ENCODE measurements at places on chromosomes 5 and 9.

DNA sequence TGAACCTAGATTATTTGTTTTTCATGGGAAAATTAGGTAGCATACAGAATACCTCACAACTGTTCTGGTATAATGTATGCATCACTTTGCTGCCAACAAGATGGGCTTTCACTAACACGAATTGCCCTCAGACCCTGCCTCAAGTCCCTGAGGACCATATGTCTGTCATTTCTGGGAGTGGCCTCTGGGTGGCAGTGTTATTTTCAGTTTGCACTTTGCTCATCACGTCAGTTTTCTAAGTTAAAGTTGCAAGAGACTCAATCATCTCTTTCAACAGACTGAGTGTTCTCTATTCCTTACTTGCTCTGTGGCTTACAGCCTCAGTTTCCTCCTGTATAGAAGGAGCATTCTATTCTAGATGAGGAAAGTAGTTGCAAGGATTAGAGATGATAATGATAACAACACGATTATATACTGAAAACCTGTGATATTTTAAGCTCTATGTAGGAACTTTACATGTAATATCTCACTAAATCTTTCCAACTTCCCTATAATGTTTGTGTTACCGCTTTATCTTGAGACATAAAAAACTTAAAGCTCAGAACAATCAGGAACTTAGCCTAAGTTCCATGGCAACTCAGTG lies 55.7 kb downstream of the TSSK1B start:
- peak; percentile 56 for DNase-seq

DNA sequence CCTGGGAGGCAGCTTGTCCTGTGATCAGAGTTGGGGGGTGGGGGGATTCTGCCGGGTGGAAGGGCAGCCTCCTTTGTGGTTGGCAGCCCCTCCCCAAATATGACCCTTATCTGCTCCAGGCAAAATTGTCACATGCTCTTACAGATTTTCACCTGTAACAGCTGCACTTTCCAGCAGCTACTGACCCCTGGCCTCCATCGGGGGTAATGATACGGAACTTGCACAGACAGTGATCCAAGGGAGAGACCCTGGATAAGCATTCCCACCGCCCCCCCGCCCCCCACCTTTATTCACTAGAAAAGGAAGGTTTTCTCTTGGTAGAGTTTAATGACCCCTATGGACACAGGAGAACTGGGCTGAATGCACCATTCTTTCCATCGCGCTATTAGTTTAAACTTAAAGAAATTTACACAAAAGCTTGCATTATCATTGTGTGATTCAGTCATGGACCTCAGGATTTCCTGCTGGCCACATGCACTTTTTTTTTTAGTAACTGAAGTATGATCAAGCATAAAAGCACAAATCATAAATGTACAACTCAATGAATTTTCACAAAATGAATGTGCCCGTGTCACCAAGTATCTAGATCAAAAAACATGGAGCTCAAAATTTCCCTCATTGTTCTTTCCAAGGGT lies 10.7 kb upstream of the ZBTB34 start:
- no peak for DNase-seq

- no peak for DNase-seq
These were observed 23.2 kb upstream of the LRRC14B start for GRCh38 chr5:167982-168660.

- peak; percentile 86 for DNase-seq
These were observed 610.4 kb upstream of the CDH10 start for GRCh38 chr5:25255128-25255527.

DNA sequence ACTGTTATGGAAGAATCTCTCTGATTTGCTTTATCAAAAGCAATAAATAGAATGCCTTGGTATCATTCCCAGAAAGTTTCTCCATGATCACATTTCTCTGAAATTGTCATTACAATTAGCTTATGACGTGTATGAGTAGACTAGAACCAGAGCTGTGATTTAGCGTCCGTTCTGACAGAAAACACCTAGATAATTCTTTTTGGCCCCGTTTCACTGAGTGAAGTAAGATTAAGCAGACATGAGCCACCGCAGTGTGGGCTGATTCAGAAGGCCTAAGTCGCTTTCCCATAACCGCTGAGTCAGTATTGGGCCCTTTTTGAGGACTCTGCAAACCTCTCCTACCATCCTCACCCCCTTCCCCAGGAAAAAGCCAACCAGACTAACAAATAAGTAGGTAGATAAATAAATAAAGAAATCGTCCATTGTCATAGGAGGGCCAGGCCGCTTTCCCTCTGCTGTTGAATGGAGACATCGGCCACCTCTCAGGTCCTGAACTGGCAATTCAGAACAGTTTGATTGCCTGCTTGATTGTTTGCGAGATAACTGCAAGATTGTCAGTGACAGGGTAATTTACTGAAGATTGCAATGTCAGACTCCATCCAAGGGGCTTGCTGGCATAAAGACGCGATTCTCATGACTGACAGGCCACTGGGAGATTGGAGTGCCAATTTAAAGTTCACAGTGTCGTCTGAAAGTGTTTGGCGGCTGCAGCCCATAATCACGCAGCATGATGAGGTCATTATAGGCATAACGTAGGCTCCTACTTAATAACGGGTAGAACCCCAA lies 105.0 kb upstream of the WWC1 start:
- no peak for DNase-seq

DNA sequence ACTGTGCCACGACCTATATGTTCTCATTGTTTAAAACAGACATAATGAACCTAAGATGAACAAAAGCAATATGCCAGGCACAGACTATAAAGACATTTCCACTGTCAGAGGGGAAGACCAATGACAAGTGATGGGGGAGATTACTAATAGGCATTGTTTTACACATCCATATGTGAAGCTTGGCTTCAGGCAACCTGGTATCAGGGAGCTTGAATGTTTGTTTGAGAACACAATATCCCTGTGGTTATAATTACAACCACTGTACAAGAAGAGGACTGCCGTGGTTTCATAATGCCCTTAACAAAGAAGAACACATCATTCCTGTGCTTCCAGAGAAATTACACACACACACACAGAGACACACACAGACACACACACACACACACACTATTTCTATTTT lies 385.7 kb downstream of the BNC2 start:
- no peak for DNase-seq

GRCh38 chr5:158392753-158393152 lies 533.8 kb upstream of the CLINT1 start:
- no peak for DNase-seq

DNA sequence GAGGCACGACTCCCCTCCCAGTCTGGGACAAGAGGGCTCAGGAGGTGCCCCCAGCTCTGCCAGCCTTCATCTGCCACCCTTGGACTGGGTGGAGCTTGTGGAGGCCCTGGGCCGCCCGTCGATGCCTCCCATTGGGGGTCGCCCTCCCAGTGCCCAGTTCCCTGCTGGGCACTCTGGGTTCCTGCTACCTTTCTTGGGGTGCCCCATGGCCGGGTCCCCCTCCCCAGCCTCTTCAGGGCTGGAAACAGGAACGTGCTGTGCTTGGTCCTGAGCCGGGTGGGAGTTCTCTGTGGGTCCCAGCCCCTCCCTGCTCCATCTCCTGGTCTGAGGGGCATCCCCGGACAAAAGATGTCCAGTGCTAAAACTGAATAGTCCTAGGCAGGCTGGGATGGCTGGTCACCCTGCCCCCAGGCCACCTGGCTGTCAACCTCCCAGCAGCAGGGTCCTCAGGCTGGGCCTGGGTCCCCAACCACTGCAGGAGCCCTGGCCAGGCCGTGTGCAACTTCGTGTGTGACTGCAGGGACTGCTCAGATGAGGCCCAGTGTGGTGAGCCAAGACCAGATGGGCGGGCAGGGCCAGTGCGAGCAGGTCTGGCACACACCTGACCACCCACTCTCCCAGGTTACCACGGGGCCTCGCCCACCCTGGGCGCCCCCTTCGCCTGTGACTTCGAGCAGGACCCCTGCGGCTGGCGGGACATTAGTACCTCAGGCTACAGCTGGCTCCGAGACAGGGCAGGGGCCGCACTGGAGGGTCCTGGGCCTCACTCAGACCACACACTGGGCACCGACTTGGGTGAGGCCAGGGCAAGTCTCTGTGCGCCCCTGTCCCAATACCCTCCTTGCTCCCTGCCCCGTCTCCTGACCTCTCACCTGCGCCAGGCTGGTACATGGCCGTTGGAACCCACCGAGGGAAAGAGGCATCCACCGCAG lies 784 bp downstream of the MAMDC4 start:
- DNase-seq = no peak

DNA sequence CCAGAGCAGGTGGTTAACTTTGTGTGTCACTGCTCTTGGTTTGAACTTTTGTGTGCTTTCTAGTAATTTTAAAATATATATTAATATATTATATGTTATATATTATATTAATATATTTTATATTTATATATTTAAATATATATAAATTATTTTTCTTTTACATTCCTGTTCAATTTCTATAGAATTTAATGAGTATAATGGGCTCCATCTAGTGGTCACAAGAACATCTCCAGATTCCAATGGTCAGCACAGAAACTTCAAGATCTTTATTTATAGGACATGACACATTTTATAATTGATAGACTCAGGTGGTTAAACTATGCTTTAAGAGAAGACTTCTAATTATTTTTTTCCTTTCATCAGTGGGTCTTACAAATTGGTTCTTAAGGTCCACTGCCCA lies 39.1 kb downstream of the COL23A1 start:
- no peak for DNase-seq

GRCh38 chr5:179916523-179916922 lies 8.8 kb upstream of the TBC1D9B start:
- no peak for DNase-seq

- DNase-seq = no peak
These were observed 48.8 kb downstream of the NTNG2 start for GRCh38 chr9:132210472-132211145.

GRCh38 chr9:76399856-76400255 lies 5.6 kb upstream of the RFK start:
- no peak for DNase-seq

DNA sequence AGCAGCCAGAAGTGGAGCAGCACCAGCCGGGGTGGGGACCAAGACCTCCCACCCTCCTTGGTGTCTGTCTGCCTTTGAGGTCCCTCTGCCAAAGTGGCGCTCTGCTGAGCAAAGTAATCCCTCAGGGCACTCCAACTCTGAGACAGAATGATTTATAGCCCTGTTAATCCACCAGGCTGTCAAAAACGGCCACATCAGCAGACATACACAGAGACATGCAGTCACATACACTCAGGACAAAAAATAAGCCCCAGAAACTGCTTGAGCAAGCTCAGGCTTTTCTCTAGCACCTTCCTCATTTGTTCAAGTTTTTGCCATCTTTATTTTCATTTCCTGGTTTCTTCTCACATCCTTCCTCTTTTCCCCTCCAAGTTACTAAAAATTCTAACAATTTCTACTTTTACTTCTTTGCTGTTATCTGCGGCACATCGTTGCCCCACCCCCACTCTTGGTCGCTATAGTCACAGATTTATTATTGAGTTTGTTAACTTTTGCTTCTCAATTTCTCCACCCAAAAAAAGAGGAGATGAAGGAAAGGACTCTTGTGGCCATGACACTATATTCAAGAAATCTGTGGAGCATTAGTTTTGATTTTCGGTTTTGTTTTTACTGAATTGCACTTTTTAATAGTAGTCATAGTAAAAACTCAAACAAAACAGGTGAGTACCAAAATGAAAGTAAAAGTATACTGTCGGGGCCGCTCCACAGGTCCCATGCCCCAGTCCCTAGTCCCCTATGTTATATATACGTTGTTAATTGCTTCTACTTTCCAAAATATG lies 17.4 kb upstream of the ADRB2 start:
- DNase-seq = no peak

DNA sequence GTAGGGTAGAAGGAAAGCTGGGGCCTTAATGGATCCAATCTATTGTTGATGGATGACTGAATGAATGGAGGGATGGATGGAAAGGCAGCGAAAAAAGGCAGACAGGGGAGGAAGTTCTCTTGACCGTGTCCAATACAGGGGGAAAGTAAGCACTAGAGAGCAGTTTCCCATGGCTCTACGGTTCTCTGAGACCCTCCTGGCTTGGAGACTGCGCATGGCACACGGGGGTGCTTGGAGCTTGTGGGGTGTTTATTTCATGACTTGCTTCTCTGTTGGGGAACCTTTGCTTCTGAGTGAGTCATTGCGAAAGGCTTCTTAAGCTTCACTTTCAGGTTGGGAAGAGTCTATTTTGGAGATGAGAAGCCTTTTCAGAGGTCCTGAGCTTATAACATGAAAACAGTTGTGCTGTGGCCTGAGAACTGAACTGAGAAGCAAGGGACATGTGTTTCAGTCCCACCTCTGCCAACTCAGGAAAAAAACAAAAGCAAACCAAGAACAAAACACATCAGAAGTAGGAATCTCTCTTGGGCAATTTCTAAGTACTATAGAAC lies 12.8 kb upstream of the TEX48 start:
- DNase-seq = no peak

- no peak for DNase-seq
These were observed 11.7 kb downstream of the OLFML2A start for GRCh38 chr9:124788542-124789217.

DNA sequence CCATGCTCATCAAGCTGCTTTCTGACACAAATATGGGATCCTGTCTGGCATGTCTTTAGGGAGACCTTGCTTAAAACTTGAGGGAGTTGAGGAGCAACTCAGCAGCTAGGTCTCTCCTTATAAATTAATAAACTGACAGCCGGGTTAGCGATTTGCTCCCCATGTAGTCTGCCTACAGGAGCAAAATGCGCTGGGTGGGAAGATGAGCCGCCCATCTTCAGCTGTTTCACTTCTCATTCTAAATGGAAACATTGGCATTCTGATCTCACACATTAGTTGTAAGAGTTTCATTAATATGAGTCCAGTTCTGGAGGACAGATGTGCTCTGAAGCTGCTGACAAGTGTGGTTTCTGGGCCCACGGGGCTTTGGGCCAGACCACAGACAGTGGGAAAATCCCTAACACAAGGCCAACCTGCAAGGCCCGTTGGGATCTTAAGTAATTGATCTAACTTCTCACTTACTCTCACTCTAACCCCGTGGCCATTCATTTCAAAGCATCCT lies 197.0 kb downstream of the MCTP1 start:
- DNase-seq = no peak

- DNase-seq = no peak
These were observed 298.6 kb downstream of the AGTPBP1 start for GRCh38 chr9:85443190-85443598.

DNA sequence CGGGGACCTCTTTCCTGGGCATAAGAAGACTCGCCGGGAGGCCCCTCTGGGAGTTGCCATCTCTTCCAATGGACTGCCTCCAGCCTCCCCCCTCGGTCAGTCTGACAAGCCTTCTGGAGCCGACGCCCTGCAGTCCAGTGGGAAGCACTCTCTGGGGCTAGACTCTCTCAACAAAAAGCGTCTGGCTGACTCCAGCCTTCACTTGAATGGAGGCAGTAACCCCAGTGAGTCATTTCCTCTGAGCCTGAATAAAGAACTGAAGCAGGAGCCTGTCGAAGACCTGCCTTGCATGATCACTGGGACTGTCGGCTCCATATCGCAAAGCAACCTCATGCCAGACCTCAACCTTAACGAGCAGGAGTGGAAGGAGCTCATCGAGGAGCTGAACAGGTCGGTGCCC lies 28.4 kb upstream of the LTC4S start:
- DNase-seq = no peak

DNA sequence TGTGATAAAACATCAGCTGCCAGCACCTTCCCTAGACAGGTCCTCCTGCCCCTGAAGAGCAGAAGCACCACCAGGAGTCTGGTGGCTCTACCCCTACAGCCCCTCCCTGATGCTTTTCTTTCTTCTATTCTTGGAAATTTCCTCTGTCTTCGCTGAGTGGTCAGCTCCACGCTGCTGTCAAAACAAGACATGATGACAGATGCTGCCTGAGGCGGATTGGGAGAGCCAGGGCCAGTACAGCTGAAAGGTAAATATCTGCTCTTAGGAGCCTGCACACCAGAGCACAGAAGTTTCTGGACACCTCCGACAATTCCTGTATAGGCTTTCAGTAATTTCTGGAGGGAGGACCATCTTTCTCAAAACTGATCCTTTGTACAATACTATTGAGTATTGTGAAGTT lies 4.7 kb upstream of the OR1Q1 start:
- DNase-seq = no peak

- DNase-seq = no peak
These were observed 39.0 kb downstream of the FAM240B start for GRCh38 chr9:38680837-38681445.
